Iris pigment epithelial cell (primary cell): ENCODE measurements at places on chromosomes 11 and 22.
A peak's percentile ranks its signal among the peaks of the same experiment; 100 is the strongest.

DNA sequence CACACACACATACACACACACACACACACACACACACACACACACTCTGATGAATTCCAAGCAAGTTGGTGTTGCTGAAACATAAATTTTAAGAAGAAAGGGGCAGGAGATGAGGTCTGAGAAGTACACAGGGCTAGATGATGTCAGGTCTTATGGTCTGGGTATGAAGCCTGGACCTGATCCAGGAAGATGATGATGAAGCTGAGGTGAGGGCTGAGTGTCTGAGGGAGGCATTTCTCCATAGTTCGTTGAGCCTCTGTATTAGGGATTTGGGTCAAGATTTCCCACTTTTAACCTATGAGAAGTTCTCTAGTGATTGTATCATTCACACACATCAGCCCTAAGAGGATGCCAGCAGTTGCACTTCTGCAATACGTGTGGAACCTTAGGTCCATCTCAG is 32.6 kb downstream of the KREMEN1 start:
- peak; percentile 55 for DNase-seq

- no peak for DNase-seq
Observed at GRCh38 chr22:39349506-39349966, 255 bp upstream of the SYNGR1 start.

- no peak for DNase-seq
Observed at GRCh38 chr11:38384568-38384967, 1786.5 kb upstream of the RAG2 start.

DNA sequence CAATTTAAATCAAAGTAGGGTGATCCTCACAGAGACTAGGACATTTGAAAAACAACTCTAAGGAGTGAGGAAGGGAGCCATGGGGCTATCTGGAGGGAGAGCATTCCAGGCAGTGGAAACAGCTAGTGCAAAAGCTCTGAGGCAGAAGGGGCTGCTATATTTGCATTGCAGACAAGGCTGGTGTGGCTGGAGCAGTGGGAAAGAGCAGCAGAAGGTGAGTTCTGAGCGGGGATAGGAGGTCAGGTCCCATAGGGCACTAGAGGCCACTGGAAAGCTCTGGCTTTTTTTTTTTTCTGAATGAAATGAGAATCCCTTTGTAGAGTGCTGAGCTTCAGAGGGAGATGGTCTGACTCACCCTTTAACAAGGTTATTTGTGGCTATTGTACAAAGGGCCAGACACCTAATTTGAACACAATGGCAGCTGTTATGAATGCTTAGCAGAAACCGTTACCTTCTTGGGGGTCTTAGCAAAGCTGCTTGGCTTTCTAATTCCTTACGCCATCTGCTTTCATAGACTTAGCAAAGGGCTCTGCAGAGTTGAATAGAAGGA is 291.6 kb downstream of the BUD13 start:
- DNase-seq: no peak

DNA sequence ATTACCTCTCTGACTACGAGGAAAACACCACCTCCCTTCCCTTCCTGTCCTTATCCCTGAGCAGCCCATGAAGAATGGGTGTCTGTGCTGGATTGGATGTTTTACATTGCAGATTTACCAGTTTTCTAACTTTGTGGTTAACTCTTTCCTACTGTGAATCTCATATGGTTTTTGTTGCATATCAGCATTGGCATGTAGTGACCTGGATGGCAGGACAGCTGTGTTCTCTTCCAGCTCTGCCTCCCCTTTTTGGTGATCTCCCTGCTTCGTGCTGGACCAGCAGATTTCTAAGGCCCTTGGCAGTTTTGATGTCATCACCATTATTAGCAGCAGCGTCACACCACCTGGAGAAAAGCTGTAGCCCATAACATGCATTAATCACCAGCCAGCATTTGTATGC is 26.7 kb downstream of the OR6Q1 start:
- DNase-seq: peak; percentile 42

GRCh38 chr22:20863366-20863765 is 4.6 kb downstream of the SNAP29 start:
- no peak for DNase-seq

- no peak for DNase-seq
Observed at GRCh38 chr11:46017341-46017740, 94.9 kb downstream of the LARGE2 start.

GRCh38 chr22:25751174-25751581 is 9.2 kb downstream of the MYO18B start:
- no peak for DNase-seq

- peak; percentile 82 for DNase-seq
Observed at GRCh38 chr11:46392421-46393230, 1.1 kb upstream of the CHRM4 start.

- no peak for DNase-seq
Observed at GRCh38 chr11:120925944-120926343, 98.0 kb upstream of the TBCEL start.
